CD4-positive, alpha-beta T cell treated with Interleukin-2 at 100 ng/mL for 4 hours (primary cell): ENCODE measurements at places on chromosomes 6 and 20.
A peak's percentile ranks its signal among the peaks of the same experiment; 100 is the strongest.

DNA sequence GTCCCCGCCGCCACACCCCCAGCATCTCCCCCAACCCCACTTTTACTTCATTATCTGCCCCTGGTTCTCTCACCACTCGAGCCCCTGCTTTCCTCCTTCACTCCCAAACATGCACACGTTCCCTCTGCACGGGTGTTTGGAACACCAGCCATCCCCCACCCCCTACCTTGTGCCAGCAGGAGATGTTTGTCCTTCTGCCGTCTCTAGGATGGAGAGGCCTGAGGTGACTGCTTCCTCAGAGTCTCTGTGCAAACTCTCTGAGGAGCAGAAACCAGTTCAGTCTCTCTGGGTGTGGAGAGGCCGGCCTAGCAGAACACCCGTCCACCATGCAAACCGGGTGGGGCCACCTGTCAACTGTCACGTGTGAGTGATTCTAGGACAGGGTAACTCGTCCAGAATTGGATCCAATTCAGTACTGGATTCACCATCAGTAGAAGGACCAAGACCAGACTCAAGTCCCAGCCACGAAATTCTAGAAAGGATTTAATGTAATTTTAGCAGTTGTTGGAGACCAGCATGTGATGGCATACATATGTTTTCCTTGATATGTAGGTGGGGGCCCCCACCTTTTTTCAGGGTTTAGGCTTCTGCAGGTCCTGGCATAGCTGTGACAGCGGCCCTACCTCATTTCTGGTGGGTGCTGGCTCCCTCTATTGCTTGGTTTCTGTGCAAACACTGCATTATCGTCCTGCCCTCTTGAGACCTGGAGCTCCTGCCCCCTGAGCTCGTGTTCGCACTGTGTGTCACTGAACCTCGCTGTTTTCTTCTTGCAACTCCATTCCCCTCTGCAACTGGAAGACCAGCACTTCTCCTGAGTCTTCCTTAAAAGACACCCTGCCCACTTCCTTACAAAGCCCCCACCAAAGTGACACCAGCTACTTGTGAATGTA lies at the start of gene RAET1E:
Gene RAET1E (minus strand): TSS at position 259 of the 890 bp plus-strand sequence. CDS start 7,212 bp downstream, outside the sequence.
- DNase-seq = no peak

GRCh38 chr6:167941822-167942221 lies 55.6 kb upstream of the KIF25 start:
- DNase-seq = no peak

DNA sequence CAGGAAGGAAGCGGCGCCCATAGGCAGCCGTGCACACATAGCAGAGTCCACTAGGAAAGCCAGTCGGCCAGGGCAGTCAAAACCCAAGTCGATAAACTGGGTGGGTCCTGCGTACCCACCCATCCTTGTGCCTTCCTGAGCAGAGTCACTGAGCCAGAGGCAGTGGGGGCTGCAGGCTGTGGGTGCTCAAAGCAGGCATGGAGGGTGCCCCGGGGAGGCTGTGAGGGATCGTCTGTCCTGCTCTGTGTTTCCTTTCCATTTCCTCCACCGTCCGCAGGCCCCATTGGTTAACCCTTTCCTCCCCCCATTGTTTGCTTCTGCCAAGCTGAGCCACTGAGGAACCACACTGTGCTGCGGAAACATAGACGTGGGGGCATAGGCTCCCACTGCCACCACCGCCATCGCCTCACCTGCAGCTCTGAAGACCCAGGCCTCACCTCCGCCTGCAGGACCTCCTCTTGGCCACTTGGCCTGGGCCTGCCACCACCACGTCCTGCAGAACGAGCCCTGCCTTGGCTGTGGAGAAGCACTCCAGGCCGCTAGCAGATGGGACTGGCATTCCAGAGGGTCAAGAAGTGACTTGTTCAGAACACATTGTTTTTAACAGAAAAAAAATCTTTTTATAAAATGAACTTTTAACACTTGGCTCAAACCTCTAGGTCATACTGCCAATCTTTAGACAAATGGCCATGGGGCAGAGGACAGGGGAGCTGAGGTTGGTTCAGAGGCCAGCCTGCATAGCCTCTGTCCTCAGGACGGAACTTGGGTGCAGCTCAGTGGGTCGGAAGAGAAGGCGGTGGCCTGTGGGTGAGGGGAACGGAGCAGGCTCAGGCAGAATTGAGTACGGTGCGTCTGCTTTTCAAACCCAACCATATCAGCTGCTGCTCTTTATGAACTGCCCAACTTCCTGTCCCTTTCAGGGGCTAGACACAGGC lies 52.6 kb downstream of the TCP11 start:
- no peak for DNase-seq

DNA sequence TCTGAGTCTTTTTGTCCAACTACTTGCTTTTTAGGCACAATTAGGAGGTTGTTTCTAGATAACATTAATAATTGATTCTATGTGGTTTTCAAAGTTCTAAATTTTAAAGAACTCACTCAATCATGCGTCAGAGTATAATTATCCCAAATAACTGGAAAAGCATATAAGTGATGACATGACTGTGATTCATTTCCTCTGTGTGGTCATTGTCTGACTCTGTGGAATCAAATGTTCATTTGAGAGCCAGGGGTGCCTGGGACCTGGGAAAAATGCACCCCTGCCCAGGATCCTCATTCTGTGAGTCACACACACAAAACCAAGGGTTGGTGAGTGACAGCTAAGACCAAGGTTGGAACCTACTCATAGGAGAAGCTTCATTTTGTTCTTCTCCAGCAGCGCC lies 127.1 kb upstream of the MLIP start:
- DNase-seq = no peak

GRCh38 chr6:44154067-44154466 lies 4.6 kb upstream of the CAPN11 start:
- DNase-seq = no peak

- DNase-seq = no peak
Measured at GRCh38 chr20:62274332-62274950, 28.4 kb upstream of the ADRM1 start.

GRCh38 chr6:36957773-36958271 lies 3.3 kb downstream of the PI16 start:
- no peak for DNase-seq

GRCh38 chr20:1618954-1619540 lies 762 bp downstream of the SIRPB1 start:
- DNase-seq = peak; percentile 0

DNA sequence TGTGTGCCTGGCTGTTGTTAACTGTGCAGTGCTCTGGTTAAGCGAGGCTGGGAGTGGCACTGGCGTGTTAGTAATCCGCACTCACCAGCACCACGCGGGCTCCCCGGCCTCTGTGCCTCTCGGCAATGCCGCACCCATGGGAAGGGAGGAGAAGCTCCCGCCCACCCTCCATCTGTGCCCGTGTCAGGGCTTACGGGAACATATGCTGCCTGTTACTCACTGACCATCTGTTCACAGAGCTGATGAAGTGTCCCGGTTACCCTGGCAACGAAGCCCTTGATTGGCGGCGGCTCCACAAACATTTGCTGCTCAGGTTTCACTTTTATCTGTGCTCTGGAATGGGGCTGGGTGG lies 114.7 kb downstream of the PSMB1 start:
- peak; percentile 42 for DNase-seq

DNA sequence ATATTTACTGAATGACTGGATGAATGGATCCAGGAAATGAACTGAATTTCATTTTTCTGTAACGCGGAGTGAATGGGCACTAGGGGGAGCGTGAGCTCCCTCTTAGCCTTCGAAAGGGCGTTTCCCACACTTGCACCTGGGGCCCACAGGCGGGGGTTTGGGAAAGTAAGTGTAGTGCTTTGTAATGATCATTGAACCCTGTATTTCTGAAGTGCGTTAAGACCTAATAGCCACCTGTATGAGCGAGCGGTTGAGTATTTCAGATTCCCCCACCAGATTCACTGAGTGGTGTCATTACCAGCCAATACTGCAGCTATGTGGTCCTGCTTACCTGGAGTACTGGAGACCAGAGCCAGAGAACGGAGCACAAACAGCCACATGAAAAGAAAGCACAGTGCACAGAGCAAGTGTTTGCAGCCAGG lies 10.5 kb downstream of the SYTL3 start:
- peak; percentile 68 for DNase-seq

DNA sequence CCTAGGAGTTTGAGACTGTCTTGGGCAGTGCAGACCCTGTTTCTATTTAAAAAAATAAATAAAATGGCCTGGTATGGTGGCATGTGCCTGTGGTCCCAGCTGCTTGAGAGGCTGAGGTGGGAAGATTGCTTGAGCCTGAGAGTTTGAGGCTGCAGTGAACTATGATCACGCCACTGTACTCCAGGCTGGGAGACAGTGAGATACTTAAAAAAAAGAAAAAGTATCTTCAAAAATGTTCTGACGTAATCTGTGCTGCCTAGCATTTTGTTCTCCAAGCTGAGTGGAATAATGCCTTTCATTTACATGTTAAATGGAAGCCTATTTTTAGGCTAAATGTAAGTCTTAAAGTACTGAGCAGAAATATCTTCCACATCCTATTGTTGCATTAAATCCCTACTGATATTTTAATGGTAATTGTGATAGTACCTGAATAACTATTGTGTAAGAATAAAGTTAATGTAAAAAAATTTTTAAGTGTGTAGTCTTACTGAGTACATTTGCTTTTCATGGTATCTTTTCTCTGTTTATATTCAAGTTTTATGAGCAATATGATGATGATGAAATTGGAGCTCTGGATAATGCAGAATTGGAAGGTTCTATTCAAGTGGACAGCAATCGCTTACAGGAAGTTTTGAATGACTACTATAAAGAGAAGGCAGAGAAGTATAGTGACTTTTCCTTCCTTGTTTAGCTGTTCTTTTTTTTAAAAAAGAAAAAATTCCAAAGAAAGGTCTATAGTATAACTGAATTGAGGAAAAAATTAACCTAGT lies 4.2 kb upstream of the ZC2HC1B start:
- no peak for DNase-seq

DNA sequence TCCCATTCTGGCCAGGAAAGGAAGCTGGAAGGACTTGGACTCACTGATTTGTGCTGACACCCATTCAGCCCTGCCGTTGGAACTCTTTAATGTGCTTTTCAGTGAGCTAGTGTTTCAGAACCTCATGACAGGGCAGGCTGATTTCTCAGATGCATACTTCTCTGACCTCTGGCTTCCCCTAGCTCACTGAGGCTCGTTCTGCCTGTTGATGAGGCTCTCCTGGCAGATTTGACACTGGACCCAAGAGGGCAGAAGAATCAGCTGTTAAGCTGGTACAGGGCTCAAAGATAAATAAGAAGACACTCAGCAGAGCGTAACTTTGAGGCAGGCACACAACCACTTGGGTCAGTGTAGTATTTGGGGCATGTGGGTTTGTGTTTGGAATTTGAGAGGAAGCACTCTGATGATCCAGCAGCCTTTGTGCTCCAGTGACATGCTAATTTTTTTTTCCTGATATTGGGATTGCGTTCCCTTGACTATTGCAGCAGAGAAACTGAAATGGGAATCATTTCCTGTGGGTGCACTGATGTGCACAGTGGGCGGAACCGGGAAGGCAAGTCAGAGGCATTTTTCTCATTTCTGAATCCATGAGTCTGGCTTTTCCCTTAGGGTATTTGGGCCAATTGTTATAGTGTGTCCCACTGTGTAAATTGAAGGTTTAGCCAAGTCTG lies 80.2 kb downstream of the CARMIL1 start:
- no peak for DNase-seq

- no peak for DNase-seq
Measured at GRCh38 chr20:58277578-58278472, 31.7 kb upstream of the RAB22A start.

DNA sequence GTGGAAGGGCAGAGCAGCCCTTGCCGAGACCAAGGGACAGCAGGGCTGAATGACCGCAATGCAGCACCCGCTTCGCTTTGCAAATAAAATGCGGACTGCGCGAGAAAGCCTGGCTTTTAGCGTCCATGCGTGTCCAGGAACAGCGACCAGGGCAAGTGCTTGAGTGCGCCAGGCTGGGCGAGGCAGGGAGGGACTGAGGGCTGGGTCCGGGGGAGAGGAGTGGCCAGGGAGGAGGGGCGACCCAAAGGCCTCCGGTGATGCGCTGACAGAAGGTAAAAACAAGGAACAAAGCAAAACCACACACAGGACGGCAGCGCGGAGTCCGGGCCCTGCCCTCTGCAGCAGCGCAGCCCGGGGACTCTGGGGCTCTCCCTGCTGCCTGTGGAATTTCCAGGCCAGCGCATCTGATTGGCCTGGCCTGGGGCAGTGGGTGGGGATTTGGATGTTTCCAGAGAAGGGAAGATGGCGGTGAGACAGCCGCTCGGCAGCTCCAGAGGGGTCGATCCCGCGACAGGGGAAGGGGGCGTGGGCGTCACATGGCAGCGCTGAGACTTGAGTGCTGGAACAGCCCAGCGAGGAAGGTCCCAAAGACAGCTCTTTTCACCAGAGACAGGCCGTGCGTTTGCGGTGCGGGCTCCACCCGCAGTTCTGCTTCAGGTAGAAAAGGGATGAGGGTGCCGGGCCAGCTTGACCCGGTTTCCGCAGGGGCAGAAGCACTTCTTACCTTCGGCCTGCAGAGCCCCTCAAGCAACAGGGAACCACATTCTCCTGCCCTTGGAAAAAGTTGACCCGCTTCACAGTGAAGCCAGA lies 51.8 kb downstream of the SSR1 start:
- peak; percentile 12 for DNase-seq

DNA sequence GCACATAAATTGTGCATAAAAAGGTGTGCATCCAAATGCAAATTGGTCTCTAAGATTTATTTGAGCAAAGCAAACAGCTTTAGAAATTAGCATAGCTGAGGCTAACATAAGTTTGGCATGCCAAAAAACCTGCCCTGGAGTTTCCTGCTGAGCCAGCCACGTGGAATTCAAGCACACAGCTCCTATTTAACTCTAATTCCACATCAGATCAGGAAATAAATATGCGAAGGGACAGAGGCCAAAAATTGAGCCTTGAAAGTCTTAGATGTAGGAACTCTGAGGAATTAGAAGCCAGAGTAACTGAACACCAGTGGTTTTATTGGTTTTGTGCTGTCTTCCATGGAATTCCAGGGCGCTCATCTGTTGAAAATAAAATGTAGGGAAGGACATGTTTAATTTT lies 19.6 kb downstream of the SOBP start:
- no peak for DNase-seq

GRCh38 chr20:4853757-4854560 lies 132.2 kb downstream of the PRND start:
- DNase-seq = no peak

- DNase-seq = no peak
Measured at GRCh38 chr6:108274546-108274945, 13.7 kb upstream of the SNX3 start.

- no peak for DNase-seq
Measured at GRCh38 chr6:4814212-4814611, 38.0 kb downstream of the CDYL start.

GRCh38 chr6:128826606-128827005 lies 56.3 kb upstream of the LAMA2 start:
- DNase-seq = no peak

DNA sequence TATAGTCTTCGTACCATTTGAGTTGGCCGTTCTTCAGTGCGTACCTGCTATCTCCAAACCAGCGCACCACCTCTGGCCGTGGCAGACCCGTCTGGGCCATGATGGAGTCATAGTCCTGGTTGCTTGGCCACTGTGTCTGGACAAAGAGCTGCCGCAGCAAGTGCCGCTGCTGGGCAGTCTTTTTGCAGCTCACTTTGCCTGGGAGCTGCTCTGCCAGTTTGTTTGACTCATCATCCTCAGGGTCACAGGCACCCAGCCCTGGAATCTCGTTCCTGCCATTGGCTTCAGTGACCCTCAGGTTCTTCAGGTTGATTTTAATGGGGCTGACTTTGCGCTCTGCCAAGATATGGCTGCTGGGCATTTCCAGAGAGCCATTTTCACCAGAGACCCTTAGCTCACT lies 65.1 kb downstream of the PLCG1 start:
- DNase-seq = no peak

GRCh38 chr6:81376745-81377144 lies 375.7 kb downstream of the TENT5A start:
- no peak for DNase-seq
